Fibroblast of villous mesenchyme (primary cell): ENCODE measurements at places on chromosomes 12 and 14. TPM values are rescaled to one million over a fixed set of nuclear protein-coding genes. Genes with fewer than 3 reads are reported as not detected.
A peak's percentile ranks its signal among the peaks of the same experiment; 100 is the strongest.

The ADAM20 gene
- total RNA-seq, result 0.64 and 0.86 TPM in 2 replicates

The PTPN21 gene
- 14.2 TPM in 2 replicates for total RNA-seq

The LRRC10 gene
- total RNA-seq, result not detected in 2 replicates

The DPF3 gene
- 6.8 and 10.4 TPM in 2 replicates for total RNA-seq

The MGAT2 gene
- 79.9 and 104 TPM in 2 replicates for total RNA-seq

The SLC7A7 gene
- total RNA-seq, result 3.9 and 5.5 TPM in 2 replicates

DNA sequence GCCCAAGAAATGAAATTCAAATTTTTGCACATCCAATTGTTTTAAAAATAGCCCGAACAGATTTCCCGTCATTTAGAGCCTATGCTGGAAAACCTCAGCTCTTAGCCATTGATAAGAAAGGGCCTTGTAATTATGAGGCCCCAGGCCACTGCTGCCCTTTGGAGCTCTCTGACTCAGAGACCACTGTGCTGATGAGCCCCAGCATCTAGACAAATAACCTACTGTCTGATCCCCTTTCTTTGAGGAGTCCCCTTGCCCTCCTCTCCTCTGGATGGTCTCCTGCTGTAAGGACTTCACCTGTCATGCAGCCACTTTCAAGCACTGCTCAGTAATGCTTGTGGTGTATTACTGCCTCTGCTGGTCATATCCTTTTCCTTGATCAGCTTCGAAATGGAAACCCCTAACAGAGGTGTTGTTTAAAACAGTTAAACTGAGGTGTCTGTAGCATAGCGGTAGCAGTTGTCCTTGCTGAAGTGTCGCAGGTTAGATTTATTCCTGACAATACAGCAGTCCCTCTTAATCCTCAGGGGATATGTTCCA lies 159.9 kb upstream of the SRRM4 start:
- DNase-seq, result no peak

GRCh38 chr12:25883026-25883916 lies 75.2 kb upstream of the RASSF8 start:
- no peak for DNase-seq

DNA sequence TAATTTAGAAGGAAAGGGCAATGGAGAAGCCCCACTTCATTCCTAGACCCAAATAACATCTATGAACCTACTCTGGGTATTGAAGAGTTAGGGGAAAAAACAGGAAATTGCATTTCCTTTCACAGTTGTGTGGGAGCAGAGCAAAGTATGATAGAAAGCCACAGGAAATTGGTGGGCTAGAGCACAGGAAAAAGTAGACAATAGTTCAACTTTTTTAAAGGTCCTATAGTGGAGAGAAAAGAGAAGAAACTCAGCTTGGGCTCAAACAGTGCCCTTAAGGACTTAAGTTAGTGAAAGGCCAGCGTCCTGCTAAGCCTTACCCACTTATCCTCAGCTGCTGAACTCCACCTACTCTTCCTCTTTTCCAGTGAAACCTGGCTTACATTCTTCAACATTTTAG lies 258.1 kb downstream of the DPY19L2 start:
- DNase-seq, result no peak

- no peak for DNase-seq
Observed at GRCh38 chr12:131331148-131331750, 377.5 kb downstream of the ADGRD1 start.

DNA sequence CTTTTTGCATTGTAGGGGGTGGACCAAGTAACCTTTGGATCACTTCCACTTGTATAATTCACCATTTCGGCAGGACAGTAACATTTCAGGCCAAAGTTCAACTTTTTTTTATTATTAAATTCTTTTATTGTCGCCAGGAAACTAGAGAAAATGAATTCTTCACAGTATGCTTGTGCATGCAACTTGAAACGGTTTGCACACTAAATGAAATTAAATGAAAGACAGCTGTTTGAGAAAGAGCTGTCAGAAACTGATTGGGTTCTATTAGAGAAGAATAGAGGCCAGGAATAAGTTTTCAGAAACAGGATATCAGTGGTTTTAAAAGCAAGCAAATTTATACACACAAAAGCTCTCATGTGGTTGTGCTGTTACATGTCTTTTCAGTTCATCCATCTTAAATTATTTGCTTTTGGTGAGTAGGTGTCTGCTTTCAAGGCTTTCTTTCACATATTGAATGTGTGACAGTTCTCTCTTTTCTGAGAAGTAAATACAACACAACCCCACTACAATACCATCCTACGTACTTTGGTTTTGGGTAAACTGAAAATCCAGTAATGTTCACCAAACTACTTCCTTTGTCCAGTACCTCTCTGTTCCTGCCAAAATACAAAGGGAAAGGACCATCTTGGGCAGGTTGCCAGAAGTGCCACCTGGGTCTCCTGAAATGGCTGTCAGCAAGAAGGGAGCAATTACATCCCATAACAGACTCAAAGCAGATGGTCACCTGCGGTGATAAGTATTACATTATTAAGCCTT lies 291.7 kb downstream of the RAD51B start:
- DNase-seq, result no peak

GRCh38 chr12:62760779-62761178 lies 174.2 kb downstream of the PPM1H start:
- peak; percentile 87 for DNase-seq

DNA sequence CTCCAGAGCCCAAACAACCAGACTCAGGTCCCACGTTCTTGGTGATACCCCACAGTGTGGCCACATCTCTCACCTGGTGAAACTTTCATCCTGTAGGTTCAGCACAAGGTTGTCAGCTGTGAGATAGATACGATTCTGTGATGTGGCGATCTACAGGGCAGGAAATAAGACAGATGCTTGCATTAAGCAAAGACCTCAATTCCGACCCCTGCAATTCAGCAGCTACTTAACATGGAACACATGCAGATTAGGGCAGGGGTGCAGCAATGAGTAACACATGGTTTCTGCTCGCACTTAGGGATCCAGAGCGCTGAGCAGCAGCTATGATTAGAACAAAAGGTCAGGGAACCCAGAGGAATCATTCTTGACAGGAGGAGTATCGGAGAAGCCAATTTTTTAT lies 4.1 kb downstream of the PHB2 start:
- DNase-seq, result no peak

GRCh38 chr12:133057446-133057845 lies 20.1 kb downstream of the ZNF84 start:
- peak; percentile 8 for DNase-seq

DNA sequence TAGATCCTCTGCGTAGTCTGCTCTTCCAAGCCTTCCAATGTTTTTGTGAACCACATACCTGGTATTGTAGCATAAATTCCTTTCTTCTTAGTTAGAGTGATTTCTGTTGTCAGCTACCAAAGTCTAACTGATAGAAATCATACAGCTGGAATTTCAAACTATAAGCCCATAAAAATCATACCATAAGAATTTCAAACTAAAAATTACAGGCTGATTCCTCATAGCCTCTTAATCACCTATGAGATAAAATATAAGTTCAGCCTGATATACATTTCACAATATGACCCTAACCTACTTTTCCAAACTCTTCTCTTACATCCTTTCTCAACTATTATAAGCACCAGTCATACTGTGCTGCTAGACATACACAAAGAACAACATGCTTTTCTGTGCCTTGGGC lies 64.8 kb downstream of the PTHLH start:
- DNase-seq, result peak; percentile 39

DNA sequence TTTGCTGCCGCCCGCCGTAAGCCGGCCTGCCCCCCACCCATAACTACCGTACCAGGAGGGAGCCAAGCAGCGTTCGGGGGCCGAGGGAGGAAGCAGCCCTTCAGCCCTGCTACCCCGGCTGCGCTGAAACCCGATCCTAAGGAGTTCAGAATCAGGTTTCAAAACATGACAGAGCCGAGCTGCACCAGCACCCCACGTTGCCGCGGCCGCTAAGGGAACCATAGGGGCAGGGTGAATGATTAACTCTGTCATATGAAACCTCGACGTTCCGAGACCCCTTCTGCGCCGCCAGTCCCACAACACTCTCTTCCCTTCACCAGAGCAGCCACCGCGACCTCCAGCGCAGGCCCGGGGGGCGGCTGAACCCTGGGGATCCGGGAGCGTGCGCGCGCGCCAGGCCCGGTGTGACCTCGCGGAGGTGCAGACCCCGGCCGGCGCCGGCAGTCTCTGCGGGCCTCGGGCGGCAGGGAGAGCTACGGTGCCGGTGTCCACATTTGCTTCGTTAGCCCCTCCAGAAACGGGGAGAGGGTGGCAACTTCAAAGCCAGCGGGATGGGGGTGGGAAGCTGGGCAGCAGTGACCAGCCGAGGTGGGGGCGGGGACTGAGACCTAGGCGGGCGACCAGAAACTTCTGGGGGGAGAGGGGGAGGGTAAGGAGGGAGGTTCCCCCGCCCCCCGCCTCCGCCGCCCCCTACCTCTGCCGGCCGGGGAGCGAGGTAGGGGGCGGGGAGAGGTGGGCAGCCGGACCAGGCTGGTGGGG lies 1.6 kb downstream of the SIX4 start:
- peak; percentile 74 for DNase-seq

- DNase-seq, result no peak
Observed at GRCh38 chr14:34256223-34256622, 205.8 kb downstream of the SPTSSA start.

DNA sequence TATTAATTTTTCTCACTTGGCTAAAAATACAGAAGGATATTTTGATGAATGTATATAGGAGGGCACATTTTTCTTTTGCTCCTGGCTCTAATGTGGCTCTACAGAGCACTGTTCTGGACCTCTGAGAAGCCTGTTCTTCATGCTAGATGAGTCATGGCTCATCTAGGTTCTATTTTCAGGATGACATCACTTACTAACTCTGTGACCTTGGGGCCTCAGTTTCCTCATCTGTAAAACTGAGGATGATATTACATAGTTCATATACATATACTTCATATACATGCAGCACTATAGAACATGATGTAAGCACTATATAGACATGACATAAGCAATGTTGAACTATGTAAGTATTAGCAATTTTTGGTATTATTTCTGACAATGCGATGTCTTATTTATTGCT lies 35.8 kb downstream of the SOCS2 start:
- DNase-seq, result no peak

DNA sequence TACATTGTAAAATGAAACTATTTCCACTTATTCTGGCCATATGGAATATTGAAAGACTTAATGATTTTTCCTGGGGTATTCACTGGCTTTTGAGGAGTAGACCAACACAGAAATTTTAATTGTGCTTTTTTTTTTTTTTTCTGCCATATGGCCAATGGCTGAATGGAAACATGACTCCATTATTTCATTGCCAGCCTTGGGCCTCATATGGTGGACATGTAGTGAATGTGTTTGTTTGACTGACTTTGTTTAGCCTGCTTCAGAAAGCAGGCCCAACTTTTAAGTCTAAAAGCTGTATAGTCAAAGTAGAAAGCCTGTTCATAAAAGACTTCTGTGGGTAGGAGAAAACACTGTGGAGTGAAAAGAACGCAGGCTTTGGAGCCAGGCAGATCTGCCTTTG lies 2.4 kb downstream of the GNG2 start:
- DNase-seq, result no peak

DNA sequence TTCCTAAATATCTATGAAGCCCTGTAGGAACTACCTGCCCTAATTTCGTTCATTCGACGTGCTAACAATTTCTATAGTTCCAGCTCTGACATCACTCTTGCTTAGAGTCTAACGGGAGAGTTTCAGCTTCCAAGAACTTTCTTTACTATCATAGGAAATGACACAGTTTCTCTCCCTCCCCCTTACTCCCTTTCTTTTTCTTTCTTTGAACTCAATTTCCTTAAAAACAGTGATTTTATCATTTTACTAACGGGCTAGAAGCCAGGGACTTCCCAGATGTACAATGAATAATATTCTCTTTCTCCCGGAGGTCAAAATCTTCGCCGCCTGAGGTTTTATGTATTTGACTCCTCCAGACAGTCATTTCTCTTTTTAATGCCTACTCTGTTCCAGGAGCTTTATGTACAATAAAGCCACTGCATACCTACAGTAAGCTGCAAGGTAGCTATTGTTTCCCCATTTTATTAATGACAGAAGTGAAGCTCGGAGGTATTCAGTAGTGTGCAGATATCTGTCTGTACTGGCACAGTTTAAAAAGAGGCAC lies 15.7 kb downstream of the SMCO2 start:
- DNase-seq, result peak; percentile 83

GRCh38 chr12:122873540-122873939 lies 22.4 kb downstream of the VPS37B start:
- DNase-seq, result no peak

- no peak for DNase-seq
Observed at GRCh38 chr12:100208834-100209233, 8.2 kb downstream of the ACTR6 start.
